SK-MEL-5 (cell line): ENCODE measurements at places on chromosomes 2 and 18. TPM values are rescaled to one million over a fixed set of nuclear protein-coding genes. Genes with fewer than 3 reads are reported as not detected.

Gene CPO
- not detected in 2 replicates for total RNA-seq

Gene LYPD1
- 28.8 and 31.4 TPM in 2 replicates for total RNA-seq

Gene KYNU
- total RNA-seq = 142 and 165 TPM in 2 replicates

Gene CXCR1
- total RNA-seq = not detected in 2 replicates

Gene FBXO15
- 1.0 and 1.3 TPM in 2 replicates for total RNA-seq

Gene SERPINB13
- total RNA-seq = not detected in 2 replicates
